ENCODE measurements at places on chromosomes 11 and 22. TPM values are rescaled to one million over a fixed set of nuclear protein-coding genes. Genes with fewer than 3 reads are reported as not detected.

DNA sequence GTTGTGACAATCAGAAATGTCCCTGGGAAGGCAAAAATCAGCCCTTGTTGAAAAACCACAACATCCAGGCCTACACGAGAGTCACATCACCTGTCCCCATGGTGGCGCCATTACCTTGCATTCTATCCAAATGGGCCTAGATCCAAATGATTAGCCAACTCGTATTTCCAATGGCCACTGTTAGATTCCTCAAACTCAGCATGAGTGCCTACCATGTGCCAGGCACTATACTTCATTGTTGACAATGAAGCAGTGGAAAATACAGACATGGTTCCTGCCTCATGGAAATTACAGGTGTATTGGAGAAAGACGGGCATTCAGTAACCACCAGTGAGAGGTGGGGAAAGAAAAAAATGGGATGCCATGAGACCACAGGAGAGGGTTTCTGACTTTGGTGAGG, 29.8 kb upstream of the CREB3L1 start:
- no peak for DNase-seq

DNA sequence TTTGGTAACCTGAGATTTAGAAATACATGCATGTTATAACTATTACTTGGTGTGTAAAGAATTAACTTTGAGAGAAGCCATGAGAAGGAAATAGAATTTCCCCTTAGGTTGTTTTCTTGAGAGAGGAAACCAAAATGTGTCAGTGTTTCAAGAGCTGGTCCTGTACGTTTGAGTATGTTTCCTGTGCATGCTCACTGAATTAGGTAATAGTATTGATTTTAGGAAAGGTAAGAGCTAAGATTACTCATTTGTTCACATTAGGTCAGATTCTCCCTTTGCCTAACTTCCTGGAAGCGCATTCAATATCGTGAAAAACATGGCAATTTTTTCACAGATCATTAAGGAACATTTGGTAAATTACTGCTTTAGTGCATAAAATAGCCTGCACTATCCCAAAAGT, 49.3 kb upstream of the RDX start:
- DNase-seq = no peak

DNA sequence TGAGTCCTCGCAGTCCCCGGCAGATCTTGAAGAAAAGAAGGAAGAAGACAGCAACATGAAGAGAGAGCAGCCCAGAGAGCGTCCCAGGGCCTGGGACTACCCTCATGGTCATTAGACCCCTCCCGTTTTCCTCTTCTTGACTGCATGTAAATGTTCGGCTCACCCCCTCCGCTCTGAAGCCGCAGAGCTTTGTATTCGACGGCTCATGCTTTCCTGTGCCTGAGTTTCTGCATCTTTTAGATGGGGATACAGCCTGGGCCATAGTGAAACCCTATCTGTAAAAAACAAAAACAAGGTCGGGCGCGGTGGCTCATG, 7.7 kb downstream of the USP18 start:
- no peak for DNase-seq

DNA sequence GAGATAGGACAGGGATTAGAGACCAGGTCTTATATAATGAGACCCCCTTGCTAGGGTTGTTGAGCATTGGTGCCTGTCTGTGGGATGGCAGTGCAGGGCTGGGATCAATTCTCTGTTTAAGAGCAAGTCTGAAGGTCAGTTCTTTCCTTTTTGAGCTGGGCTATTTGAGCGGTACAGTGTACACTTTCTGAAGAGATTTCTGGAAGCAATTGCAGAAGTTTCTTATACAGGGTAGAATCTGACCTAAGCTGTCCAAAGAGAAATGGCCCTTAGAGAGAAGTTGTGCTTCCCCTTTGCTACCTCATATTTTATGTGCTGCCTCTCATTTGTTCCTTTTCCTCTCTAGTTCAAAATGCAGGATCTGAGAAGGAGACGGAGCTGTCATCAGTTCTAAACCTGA, 35.8 kb downstream of the CSTPP1 start:
- no peak for DNase-seq

DNA sequence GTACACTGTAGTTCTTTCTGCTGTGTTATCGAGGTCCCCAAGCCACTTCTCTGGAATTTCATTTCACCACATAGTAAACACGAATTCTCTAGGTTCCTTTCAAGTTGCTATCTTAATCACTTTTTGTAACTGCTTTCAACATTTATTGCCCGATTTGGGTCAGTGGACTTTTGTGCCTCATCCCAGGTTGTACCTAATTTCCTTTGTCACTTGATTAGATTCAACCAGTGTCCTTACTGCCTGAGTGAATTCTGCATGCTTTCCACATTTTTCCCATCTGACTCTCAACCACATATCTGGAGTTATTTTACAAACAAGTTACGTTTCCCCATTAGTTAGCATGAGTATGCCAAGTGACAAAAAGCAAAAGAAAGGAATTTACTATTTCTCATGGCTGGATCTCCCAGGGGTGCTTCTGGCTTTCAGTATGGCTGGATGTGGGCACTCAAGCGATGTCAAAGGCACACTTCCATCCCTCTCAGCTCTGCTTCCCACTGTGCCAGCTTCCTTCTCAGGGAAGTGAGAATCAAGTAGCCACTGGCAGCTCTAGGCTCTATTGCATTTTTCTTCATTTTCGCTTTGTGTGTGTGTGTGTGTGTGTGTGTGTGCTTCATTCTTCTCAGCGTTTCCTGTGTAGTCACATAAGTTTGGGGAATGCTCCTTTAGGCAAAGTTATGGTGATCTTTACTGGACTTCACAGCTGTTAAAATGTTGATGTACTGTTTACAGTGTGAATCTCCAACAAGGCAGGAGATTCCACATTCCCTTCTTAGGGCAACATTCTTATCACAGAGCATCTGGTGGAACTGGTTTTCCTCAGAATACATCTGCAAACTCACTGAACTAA, 128.9 kb downstream of the DBX1 start:
- no peak for DNase-seq

- no peak for DNase-seq
Measured at GRCh38 chr11:58685973-58686722, 45.6 kb downstream of the GLYAT start.

Gene TENM4
- 0.35 TPM for total RNA-seq

Gene APOA5
- not detected for total RNA-seq

Gene PIH1D2
- not detected for total RNA-seq
